ENCODE measurements at places on chromosomes 12 and 14. TPM values are rescaled to one million over a fixed set of nuclear protein-coding genes. Genes with fewer than 3 reads are reported as not detected.

DNA sequence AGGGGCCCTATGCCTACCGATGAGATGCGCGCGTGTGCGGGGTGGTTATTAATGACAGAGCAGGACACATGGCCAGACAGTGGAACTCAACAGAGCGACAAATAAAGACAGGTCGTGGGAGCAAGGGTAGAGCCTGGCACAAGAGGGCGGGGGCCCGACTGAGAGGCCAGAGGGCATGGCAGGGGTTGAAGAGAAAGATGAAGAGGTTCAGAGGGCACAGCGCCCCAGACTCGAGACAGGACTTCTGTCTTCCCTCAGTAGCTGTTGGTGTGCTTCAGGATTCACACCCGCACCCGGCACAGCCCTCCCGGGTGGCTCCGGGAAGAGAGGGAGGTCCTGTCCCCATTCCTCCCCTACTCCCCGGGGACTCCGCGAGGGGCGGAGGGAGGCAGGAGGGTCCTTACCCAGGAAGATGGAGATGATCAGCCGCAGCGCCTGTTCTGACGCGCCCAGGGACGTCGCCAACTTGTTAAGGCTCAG lies 366 bp downstream of the LPCAT3 start:
- DNase-seq, result no peak

- no peak for DNase-seq
These were observed 164.6 kb downstream of the SLC15A5 start for GRCh38 chr12:16112612-16113560.

DNA sequence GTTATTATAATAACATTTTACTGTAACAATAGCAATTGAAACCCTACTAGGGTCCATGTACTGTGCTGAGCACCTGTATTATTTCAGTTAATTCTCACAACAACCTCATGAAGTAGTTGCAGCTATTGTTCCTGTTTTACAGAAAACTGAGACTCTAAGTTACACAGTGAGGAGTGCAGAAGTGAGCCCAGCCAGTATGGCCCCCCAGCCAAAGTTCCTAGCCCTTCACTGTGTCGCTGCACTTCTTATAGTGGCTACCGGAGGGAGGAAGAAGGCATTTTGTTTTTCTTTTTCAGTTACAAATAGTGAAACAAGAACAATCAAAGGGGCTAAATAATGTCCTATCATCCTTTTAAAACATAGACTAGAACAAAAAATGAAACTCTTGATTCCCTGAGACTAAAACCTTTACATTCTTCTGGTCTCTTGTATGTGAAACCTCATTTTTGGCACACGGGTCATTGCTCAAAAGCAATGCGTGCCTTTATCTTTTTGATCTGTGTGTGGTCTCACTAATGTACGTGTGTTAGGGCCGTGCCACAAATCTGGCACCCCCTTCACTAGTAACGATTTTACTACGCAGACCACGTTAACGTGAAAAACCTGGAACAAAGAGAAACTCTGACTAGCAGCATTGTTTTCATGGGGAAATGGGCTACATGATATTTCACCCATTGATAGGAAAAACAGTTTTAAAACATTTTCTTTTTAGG lies 88.7 kb downstream of the LLPH start:
- DNase-seq, result no peak

- no peak for DNase-seq
These were observed 5.5 kb downstream of the DNAH10 start for GRCh38 chr12:123767613-123768012.

ERBB3 gene
- 367 TPM for total RNA-seq
